CD4-positive, alpha-beta T cell treated with Interleukin-2 at 100 ng/mL for 4 hours (primary cell): ENCODE measurements at places on chromosomes 12 and 14.
A peak's percentile ranks its signal among the peaks of the same experiment; 100 is the strongest.

DNA sequence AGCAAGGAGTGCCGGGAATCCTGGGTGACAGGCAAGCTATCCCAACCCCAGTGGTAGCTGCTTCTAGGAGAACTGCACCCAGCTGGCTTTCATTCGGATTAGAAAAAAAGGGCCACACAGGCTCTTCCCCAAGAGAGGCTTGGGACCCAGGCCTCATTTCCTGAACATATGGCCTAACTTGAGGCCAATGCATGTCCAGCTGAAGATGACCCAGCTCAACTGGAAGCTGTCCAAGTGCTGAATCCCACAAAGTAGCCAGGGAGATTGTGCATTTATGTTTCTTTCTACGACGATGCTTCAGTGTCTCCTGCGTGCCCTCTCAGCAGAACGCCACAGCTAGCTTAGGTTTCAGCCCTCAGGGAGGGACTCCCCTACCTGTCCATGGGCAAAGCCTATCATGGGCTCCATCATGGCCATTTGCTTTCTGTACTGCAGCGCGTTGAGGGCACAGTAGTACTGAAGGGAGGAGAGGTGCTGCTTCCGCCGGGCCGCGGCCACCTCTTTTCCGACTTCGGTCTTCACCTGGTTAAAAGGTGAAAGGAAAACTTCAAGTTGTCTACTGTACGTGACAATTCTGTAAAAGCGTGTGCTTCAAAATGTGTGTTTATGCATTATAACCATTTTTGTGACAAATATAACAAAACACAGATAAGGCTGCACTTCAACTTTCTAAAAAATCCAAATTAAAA, 29.1 kb downstream of the APPL2 start:
- no peak for DNase-seq

GRCh38 chr12:128008341-128008740, 258.6 kb upstream of the TMEM132C start:
- DNase-seq, result no peak

- DNase-seq, result no peak
Observed at GRCh38 chr14:75820761-75821160, 159.7 kb downstream of the TTLL5 start.

- peak; percentile 38 for DNase-seq
Observed at GRCh38 chr12:128794661-128795529, 28.9 kb downstream of the SLC15A4 start.

GRCh38 chr12:10779103-10779502, 23.3 kb downstream of the TAS2R7 start:
- DNase-seq, result no peak
